ENCODE measurements at places on chromosomes 12 and 14.

- DNase-seq = no peak
Measured at GRCh38 chr12:119704065-119704747, 36.3 kb downstream of the PRKAB1 start.

DNA sequence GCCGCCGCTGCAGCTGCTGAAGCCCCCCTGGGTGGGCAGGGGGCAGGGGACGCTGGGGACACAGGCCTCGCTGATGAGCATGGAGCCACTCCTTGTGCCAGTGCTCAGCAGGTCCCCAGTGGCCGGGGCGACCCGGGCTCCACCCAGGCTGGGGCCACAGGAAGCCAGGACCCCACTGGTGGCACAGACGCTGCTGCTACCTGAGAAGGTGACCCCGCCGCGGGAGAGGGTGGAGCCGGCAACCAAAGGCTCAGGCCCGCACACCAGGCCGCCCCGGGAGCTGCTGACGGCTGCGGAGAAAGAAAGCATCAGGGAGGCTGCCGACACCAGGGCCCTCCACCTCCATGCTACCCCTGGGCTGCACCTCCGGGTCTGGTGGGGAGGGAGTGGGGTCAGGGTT lies 7.4 kb downstream of the KRT84 start:
- DNase-seq = no peak

- no peak for DNase-seq
Measured at GRCh38 chr14:89137526-89138163, 279.4 kb downstream of the FOXN3 start.

DNA sequence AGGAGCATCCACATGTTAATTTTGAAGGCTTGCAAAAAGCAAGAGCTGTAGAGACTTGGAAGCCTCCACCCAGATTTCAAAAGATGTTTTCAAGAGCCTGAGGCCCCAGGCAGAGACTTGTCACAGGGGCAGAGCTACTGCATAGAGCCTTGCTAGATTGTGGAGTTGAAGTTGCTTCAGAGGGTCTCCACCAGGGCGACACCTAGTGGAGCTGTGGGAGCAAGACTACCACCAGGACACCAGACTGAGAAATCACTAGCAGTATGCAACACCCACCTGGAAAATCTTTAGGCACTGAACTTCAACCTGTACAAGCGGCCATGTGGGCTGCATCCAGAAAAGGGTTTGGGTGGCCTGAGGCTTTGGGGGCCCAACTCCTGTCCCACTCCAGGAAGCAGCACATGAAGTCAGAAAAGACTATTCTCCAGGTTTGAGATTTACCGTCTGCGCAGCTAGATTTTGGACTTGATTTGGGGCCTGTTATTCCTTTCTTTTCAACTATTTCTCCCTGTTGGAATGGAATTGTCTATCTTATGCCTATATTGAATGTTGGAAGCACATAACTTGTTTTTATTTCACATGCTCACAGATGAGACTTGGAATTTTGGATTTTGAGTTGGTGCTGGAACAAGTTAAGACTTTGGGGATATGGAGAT lies 508.6 kb downstream of the FLRT2 start:
- peak; percentile 100 for DNase-seq

DNA sequence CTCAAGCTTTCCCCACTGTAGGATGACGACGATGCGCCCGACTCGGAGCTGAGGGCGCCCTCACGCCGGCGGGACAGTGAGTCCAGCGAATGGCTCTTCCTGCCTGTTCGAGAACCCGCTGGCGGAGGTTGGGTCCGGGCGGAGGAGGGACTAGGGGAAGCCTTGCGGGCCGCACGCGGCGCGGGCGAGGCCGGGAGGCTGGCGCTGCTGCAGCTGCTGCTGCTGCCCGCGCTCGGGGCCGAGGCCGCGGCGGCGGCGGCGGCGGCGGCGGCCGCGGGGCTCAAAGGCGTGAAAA lies 1.9 kb downstream of the CCDC177 start:
- DNase-seq = no peak

DNA sequence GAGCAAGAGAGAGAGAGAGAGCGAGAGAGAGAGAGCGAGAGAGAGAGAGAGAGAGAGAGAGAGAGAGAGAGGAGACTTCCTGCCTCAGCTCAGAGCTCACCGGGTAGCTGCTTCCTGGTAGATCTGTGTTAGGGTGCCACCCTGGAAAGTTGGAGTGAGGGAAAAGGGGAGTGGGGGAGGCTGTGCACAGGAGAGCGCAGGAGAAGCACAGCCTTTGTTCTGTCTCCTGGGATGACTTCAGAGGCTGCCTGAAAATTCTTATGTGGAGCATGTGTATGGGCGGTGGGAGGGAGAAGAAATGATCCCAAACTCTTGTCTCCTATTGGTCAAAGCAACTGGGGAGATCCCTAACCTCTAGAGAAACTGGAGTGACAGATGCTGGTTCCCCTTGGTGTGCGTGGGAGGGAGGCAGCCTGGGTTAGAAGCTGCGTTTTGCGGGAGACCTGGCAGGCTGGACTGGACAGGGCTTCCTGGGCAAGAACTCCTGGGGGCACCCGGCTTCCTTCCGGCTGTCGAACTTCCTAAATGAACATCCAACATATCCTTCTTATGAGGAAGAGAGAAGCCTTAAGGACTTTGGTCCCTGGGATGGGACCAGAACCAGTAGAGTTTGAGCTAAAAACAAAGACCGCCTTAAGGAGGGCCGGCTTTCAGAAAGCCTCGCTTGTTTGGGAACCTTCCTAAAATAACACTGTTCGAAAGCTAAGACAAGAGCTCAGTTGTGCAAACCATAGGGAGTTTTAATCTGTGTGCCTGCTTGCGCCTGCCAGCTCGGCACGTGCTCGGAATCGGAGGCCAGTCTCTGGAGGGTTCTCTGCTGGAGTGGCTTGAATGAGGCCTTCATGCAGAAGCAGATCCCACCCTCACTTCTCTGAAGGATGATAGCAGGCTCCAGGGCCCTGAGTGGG lies 30.4 kb upstream of the BEGAIN start:
- DNase-seq = no peak

- no peak for DNase-seq
Measured at GRCh38 chr12:83179999-83180398, 493.3 kb downstream of the TMTC2 start.

GRCh38 chr12:67918441-67918840 lies 70.8 kb upstream of the IFNG-AS1 start:
- DNase-seq = no peak

GRCh38 chr14:68886109-68886434 lies 93.0 kb downstream of the ACTN1 start:
- no peak for DNase-seq

- DNase-seq = no peak
Measured at GRCh38 chr14:90675399-90675798, 140.8 kb downstream of the TTC7B start.

DNA sequence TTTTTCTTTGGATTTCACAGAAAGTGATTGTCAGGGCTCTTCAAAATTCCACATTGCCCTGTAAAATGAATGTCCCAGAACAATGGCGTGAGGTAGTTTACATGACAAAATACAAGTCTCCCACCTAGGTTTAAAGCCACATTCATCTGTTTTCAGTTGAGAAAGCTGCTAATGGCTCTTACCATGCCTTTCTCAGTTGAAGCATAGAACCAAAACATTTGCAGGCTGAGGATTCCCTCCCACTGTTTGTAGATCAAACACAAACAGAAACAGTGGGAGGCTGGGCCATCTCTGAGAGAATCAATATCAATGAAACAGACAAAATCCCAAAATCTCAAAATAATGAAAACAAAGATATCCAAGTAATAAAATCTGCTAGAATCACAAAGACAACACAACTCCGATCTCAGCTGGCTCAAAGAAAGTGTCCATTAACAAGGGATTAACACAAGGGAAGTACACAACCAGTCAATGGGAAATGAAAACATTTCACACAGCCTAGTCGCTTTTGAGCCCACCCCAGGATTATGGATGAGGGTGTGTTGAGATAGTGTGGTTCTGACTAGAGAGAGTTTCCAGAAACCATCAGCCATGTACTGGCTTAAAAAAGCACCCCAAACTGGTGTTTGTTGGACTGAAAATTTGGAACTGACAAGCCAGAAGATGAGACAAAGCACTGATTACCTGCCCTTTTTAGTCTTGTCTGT lies 54.5 kb upstream of the TMEM260 start:
- no peak for DNase-seq

DNA sequence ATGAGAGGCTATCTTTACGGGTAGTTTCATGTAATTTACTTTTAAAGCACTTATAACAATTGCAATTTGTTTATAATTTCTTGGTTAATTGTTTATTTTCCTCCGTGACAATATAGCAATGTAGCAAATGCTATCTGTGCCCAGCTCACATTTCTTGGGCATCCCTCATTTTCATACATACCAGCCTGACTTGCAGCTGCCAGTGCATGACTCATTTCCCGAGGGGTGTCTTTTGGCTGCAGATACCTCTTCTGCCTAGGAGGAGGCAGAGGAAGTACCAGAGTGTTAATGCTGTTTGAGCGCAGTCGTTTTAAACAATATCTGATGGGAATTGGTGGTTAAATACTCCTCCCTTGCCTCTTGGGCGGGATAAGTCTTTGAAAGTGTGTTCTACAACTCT lies 104.2 kb upstream of the ABCD2 start:
- no peak for DNase-seq

GRCh38 chr14:89429199-89430181 lies 12.5 kb upstream of the FOXN3 start:
- DNase-seq = peak; percentile 27

- no peak for DNase-seq
Measured at GRCh38 chr12:25424211-25424731, 128.8 kb downstream of the LMNTD1 start.

GRCh38 chr14:87097015-87097414 lies 896.0 kb downstream of the GALC start:
- DNase-seq = no peak

GRCh38 chr14:103329401-103330347 lies 4.4 kb upstream of the EIF5 start:
- DNase-seq = no peak

- peak; percentile 18 for DNase-seq
Measured at GRCh38 chr14:100726550-100727085, at the start of gene DLK1. TSS of gene DLK1 (plus strand) at chr14:100726892. CDS start at chr14:100727069, 177 bp downstream.

GRCh38 chr12:6765634-6766581 lies at the start of gene PTMS:
TSS of gene PTMS (plus strand) at chr12:6766363. CDS start at chr12:6766706, 343 bp downstream.
- DNase-seq = peak; percentile 99

GRCh38 chr14:96586056-96586455 lies 83.9 kb downstream of the PAPOLA start:
- DNase-seq = no peak

DNA sequence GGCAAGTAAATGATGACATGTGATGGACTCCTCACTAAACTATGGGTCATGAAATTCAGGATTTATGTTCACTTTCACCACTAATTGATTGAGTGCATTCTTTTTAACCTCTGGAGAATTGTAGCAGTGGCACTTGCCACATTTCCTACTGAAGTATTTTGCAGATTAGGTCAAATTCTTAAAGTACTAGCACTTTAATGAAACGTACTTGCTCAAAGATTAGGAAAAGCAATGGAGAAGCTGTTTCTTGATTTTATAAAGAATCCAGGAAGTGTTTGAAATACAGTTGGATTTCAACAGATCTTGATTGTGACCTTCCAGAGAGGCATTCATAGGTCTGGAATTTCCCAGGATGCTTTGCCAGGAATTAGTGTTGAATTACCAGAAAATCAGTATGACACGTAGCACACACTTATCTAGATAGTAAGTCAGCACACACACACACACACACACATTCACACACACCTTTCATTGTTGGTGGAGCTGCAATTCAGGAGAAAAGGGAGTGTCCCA lies 162.6 kb downstream of the MYRFL start:
- no peak for DNase-seq
